ENCODE measurements at places on chromosomes 11 and 22.

DNA sequence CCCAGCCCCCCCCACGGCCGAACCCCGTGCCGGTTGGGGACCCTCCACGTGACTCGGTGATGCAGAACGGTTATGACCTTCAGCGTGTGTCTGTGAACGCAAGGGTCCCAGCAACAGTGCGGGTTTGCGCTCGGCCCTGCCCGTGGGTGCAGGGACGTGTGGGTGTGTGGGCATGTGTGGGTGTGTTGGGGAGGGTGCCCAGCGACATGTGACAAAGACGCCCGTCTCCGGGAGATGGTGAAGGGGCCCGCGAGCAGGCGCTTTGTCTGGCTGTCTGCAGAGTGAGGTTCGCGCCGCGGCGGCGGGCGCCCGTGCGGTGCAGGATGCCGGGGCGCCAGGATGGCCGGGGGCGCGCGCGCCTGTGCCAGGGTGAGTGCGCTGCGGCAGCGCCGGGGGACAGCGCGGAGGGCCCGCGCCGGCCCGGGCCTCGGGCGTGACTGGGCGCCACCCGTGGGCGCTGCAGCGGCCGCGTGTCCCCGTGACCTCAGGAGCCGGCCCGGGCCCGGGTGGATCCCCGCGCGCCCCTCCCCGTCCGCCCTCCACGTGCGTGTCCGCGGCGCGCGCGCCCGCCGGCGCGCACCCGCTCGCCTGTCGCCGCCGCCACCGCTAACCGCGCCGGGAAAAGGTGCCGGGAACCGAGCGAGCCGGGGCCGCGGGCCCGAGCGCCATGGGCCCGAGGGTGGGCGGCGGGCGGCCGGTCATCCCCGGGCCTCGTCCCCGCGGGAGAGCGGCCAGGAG, at the start of gene LRFN4:
Gene LRFN4 (plus strand): TSS at position 569 of the 738 bp plus-strand sequence. CDS start 681 bp downstream, outside the sequence.
- peak; percentile 33 for DNase-seq
- H3K36me3 ChIP-seq = no peaks in the 10 kb centered on the region
- H3K27me3 ChIP-seq = no peaks in the 10 kb centered on the region
- H3K4me3 ChIP-seq = peak within 1 kb of the TSS; percentile 88

DNA sequence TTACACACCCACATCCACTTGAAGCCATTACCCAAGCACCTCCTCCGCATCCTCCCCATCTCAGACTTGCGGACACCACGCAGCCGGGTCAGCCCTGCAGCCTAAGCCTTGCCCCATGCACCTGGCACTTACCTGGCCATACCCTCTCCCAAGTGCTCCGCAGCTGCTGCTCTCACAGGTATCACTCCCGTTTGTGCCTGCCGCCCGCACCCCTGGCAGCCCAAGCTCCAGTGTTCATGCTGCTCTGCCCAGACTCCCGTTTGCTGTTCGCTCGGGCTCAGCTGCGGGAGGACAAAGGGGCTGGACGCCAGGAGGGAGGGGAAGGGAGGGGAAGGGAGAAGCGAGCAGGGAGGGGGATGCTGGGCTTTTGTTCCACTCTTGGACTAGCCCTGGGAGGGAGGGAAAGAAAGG, at the start of gene KLHL35:
Gene KLHL35 (minus strand): TSS at position 293 of the 411 bp plus-strand sequence. CDS start 2,574 bp downstream, outside the sequence.
- peak within 1 kb of the TSS; percentile 87 for H3K27ac ChIP-seq
- no peak for DNase-seq
- H3K36me3 ChIP-seq = peaks cover 4% of the 10 kb centered on the region
- peaks cover 61% of the 10 kb centered on the region for H3K27me3 ChIP-seq
- peaks cover 2% of the 10 kb centered on the region for H3K4me1 ChIP-seq
- no peak within 1 kb of the TSS for H3K4me3 ChIP-seq

GRCh38 chr11:12783765-12784164, 109.5 kb downstream of the TEAD1 start:
- no peak for DNase-seq
- peaks cover 6% of the 10 kb centered on the region for H3K4me1 ChIP-seq
- H3K27ac ChIP-seq = no peak overlapping the region
- H3K4me3 ChIP-seq = no peak overlapping the region
- no peaks in the 10 kb centered on the region for H3K27me3 ChIP-seq

- H3K4me3 ChIP-seq = no peak overlapping the region
- DNase-seq = no peak
- peak overlapping the region; percentile 69 for H3K27ac ChIP-seq
- H3K36me3 ChIP-seq = peaks cover 3% of the 10 kb centered on the region
- peaks cover 11% of the 10 kb centered on the region for H3K4me1 ChIP-seq
Observed at GRCh38 chr11:66106786-66107599, 36.9 kb downstream of the PACS1 start.

GRCh38 chr11:88410056-88410455, 72.5 kb upstream of the CTSC start:
- no peaks in the 10 kb centered on the region for H3K4me1 ChIP-seq
- H3K27me3 ChIP-seq = no peaks in the 10 kb centered on the region
- no peak overlapping the region for H3K27ac ChIP-seq
- DNase-seq = no peak
- no peaks in the 10 kb centered on the region for H3K36me3 ChIP-seq
- no peak overlapping the region for H3K4me3 ChIP-seq

DNA sequence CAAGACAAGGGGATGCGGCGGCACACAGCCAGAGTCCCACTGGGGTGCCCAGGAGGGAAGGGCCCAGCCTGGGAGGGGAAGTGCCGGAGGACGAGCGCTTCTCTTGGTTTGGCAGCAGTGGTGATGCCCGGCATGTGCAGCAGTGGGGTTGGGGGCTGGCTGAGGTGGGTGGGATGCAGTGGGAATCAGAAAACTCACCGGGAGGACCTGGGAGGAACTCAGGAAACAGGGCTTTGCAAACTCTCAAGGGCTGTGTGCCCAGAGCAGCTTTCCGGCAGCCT, 3.0 kb downstream of the FERMT3 start:
- no peaks in the 10 kb centered on the region for H3K27me3 ChIP-seq
- peaks cover 2% of the 10 kb centered on the region for H3K36me3 ChIP-seq
- no peak overlapping the region for H3K27ac ChIP-seq
- DNase-seq = no peak
- H3K4me1 ChIP-seq = no peaks in the 10 kb centered on the region

- peaks cover 4% of the 10 kb centered on the region for H3K4me1 ChIP-seq
- H3K36me3 ChIP-seq = no peaks in the 10 kb centered on the region
- no peak for DNase-seq
- H3K27ac ChIP-seq = no peak overlapping the region
- H3K27me3 ChIP-seq = peaks cover 11% of the 10 kb centered on the region
- H3K4me3 ChIP-seq = no peak overlapping the region
Observed at GRCh38 chr11:69472541-69473275, 8.8 kb upstream of the LINC01488 start.

- no peak for DNase-seq
- no peaks in the 10 kb centered on the region for H3K36me3 ChIP-seq
- peak overlapping the region; percentile 39 for H3K27ac ChIP-seq
- H3K4me1 ChIP-seq = peaks cover 20% of the 10 kb centered on the region
Observed at GRCh38 chr22:17412232-17412631, 43.0 kb downstream of the CECR2 start.

DNA sequence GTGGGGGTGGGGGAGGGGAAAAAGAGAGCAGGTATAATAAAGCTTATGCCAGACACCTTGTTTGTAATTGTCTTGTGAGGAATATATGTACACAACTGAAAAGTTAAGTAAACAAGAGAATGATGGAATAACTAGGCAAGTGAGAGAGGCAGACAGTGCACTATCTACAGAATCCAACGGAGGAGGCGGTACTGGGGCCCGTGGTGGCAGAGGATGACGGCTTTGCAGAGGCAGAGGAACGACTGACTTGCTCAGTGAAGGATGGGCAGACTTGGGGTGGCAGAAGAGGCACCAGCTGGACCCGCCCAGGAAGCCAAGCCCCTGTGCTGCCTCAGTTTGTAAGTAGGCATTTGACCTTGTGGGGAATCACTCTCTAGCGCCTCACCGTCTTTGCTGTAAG, 297.6 kb downstream of the ST3GAL4 start:
- no peak overlapping the region for H3K4me3 ChIP-seq
- DNase-seq = no peak
- H3K27ac ChIP-seq = no peak overlapping the region
- H3K4me1 ChIP-seq = peaks cover 11% of the 10 kb centered on the region

GRCh38 chr11:46047520-46047919, 73.7 kb downstream of the PHF21A start:
- no peaks in the 10 kb centered on the region for H3K27me3 ChIP-seq
- peaks cover 5% of the 10 kb centered on the region for H3K36me3 ChIP-seq
- H3K4me1 ChIP-seq = peaks cover 39% of the 10 kb centered on the region

DNA sequence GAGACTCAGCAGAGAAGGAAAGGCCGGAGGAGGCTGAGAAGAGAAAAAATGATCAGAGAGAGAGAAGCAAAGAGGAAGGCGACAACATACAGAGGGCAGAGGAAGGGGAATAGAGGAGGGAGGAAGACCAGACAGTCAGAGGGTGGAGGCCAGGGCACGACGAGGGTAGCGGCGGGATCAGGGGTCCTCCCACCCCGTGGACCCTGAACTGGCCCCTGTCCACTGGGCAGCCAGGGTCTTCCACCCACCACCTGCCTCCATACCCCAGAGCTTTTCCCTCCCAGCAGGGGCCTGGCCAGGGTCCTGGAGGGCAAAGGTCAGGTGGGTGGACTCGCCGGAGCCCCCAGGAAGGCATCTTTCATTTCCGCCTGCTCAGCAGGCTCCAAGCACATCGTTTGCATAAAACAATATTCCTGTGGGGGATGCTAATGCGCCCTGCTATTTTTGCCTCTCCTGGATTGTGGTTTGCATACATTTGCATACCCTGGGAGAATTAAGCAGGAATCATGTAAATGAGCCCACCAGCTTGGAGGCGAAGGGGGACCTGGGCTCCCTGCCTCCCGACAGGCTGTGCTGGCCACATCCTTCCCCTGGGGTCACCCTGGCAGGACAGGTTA, 394.1 kb downstream of the MN1 start:
- peaks cover 18% of the 10 kb centered on the region for H3K27me3 ChIP-seq
- peaks cover 4% of the 10 kb centered on the region for H3K4me1 ChIP-seq
- no peak overlapping the region for H3K27ac ChIP-seq
- H3K4me3 ChIP-seq = no peak overlapping the region

DNA sequence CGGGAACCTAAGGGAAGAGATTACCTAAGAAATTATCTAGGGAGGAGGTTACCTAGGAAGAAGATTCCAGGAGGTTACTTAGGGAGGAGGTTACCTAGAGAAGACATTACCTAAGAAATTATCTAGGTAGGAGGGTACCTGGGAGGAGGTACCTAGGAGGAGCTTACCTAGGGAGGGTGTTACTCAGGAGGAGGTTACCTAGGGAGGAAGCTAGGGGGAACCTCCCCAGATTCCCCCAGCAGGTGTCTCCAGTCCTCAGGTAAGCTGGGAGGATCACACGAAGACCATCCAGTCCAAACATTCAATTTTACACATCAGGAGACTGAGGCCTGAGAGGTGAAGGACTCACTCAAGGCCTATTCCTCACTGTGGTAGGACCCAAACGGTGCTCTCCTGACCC, 482.8 kb downstream of the TBC1D22A start:
- H3K36me3 ChIP-seq = peaks cover 2% of the 10 kb centered on the region
- no peak for DNase-seq
- H3K4me1 ChIP-seq = no peaks in the 10 kb centered on the region

DNA sequence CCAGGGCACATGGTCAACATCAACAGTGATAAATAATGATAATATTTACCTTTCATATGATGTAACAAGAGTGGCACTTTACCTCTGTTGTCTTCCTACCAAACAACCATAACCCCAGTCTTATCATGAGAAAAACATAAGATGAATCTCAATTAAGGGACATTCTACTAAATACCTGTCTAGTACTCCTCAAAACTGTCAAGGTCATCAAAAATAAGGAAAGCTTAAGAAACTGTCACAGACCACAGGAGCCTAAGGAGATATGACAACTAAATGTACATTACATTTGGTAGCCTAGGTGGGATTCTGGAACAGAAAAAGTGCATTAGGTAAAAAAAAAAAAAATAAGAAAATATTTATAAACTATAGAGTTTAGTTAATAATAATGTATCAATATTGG, 118.1 kb downstream of the CCDC34 start:
- no peak for DNase-seq
- H3K36me3 ChIP-seq = no peaks in the 10 kb centered on the region
- H3K4me3 ChIP-seq = no peak overlapping the region
- no peak overlapping the region for H3K27ac ChIP-seq

Data from progenitor cell of endocrine pancreas (in vitro differentiated cells).